RWPE1 (cell line): ENCODE measurements at places on chromosomes 5 and 9.

DNA sequence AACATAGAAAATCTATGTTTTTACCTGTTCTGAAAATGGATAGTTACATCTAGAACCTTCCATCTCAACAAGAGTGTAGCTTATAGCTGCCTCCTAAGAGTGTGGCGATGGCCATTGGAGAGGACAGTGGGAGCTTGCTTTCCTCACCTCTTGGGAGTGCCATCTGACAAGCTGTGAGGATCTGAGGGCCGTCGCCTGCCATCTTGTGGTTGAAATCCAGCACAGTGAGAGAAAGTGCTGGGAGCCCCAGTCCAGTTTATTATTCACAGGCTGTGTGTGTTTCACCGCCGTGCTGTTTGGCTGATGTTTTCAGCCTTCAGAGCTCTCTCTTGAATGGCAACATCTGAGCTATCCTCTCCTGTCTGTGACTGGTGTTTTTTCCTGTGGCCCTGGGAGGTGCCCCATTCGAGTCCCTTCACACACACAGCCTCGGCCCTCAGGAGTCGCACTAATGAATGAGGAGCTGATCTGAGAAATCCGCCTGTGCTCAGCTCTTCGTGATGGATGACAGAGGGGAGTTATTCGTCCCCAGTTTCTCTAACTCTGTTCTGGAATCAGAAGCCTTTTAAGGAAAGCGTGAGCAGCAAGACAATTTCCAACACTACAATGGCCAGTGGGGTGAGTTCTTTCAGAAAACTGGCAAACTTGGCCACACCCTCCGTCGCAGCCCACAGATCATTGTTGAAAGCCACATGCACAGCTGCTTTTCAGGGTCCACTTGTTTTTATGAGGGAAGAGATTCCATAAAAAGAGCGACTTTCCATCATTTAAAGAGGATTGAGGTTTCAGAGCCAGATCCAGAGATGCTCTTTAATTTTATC is 170.3 kb downstream of the PDZD2 start:
- DNase-seq: peak; percentile 82

DNA sequence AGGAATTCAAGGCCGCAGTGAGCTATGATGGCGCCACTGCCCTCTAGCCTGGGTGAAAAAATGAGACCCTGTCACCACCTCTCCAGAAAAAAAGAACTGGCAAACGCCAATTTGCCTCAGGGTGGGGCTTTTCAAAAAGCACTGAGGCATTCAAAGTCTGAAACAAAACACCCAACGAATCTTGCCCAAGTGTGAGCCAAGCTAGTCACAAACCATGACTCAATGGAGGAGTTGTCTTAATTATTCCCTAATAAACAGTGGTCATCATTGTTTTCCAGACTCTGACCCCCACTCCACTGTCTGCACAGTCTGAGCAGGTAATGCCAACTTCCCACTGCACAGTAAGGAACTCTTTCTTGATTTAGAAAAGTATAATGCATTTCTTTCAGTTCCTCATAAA is 16.8 kb downstream of the FRMD3 start:
- no peak for DNase-seq

GRCh38 chr9:14849851-14850250 is 60.4 kb downstream of the FREM1 start:
- no peak for DNase-seq

DNA sequence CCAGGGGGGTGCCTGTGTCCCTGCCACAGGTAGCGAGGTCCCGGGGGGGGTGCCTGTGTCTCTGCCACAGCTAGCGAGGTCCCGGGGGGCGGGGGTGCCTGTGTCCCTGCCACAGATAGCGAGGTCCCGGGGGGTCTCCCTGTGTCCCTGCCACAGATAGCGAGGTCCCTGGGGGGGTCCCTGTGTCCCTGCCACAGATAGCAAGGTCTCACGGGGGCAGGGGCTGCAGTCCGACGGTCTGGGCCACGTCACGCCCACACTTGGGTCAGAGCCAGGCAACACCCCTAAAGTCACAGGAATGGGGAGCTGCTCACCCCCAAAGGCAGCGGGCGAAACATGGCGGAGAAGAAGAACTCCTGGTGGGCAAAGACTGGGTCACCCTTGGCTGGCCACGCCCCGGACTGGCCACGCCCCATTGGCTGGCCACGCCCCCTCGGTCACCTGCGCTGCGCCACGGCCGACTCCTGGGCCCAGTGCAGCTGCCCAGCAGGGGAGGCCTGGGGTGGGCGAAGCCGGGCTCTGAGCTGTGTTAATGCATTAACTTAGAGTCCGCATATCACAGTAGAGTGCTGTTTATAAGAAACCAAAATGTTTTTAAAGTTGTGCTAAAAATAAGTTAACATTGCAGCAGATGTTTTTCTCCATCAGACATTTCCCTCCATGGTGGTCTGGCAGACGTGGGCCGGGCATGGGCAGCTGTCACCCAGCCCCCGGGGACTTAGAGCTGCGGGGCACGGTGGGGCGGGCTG is 7.0 kb downstream of the NOXA1 start:
- DNase-seq: no peak

DNA sequence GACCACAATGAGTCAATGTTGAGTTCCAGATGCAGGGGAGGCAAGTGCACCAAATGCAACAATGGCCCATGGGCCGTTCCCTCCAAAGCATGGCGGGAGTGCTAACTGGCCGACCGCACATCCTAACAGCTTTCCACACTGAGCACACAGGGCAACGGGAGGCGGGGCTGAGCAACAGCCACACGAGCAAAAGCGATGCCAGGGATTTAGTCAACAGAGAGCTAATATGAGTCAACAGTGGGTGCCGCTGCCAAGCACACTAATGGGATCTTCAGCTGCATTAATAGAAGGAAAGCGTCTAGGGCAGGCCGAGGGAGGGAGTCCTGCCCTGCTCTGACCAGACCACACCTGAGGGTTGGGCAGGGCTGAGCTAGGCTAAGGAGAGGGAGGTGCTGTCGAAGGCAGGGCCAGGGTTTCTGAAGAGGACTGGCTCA is 4.6 kb downstream of the EPB41L4B start:
- DNase-seq: peak; percentile 98

GRCh38 chr9:23841304-23841703 is 15.3 kb upstream of the ELAVL2 start:
- DNase-seq: no peak

GRCh38 chr5:97936231-97936630 is 753.2 kb upstream of the RIOK2 start:
- no peak for DNase-seq

- peak; percentile 82 for DNase-seq
Measured at GRCh38 chr9:115220319-115221005, 102.5 kb upstream of the TNC start.

DNA sequence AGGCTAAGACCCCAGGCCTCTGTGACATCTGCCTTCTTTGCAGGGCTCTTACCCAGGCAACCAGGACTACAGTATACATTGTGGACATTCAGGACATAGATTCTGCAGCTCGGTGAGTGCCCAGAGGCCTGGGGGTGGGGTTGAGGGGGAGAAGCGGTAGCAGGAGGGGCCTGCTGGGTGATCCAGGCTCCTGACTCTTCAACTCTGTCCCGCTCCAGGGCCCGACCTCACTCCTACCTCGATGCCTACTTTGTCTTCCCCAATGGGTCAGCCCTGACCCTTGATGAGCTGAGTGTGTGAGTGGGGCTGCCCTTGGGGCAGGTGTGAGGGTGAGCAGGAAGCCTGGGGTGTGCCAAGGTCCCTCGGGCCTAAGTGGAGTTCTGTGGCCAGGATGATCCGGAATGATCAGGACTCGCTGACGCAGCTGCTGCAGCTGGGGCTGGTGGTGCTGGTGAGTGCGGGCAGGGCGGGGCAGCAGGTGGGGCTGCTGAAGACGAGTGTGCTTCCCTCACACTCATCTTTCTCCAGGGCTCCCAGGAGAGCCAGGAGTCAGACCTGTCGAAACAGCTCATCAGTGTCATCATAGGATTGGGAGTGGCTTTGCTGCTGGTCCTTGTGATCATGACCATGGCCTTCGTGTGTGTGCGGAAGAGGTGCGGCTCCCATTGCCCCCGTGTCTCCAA is 19.8 kb downstream of the GPRIN1 start:
- DNase-seq: peak; percentile 54

- no peak for DNase-seq
Measured at GRCh38 chr5:143641549-143642355, 170.2 kb upstream of the HMHB1 start.

GRCh38 chr5:57569601-57570000 is 87.0 kb upstream of the ACTBL2 start:
- DNase-seq: no peak

DNA sequence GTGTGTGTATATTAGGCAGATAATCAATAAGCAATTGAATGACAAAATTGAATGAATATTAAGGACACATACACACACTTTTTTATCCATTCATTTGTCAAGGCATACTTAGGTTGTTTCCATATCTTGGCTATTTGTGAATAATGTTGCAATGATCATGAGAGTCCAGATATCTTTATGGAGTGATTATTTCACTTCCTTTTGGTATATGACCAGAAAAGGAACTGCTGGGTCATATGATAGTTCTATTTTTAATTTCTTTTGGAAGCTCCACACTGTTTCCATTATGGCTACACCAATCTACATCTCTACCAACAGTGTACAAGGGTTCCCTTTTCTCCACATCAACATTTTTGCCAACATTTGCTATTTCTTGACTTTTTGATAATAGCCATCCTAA is 137.7 kb upstream of the PAPPA start:
- DNase-seq: no peak

GRCh38 chr5:150578781-150579461 is 61.5 kb upstream of the SYNPO start:
- DNase-seq: no peak

- no peak for DNase-seq
Measured at GRCh38 chr9:17081814-17082213, 53.0 kb upstream of the CNTLN start.

GRCh38 chr5:147517383-147517782 is 7.5 kb upstream of the DPYSL3 start:
- no peak for DNase-seq

DNA sequence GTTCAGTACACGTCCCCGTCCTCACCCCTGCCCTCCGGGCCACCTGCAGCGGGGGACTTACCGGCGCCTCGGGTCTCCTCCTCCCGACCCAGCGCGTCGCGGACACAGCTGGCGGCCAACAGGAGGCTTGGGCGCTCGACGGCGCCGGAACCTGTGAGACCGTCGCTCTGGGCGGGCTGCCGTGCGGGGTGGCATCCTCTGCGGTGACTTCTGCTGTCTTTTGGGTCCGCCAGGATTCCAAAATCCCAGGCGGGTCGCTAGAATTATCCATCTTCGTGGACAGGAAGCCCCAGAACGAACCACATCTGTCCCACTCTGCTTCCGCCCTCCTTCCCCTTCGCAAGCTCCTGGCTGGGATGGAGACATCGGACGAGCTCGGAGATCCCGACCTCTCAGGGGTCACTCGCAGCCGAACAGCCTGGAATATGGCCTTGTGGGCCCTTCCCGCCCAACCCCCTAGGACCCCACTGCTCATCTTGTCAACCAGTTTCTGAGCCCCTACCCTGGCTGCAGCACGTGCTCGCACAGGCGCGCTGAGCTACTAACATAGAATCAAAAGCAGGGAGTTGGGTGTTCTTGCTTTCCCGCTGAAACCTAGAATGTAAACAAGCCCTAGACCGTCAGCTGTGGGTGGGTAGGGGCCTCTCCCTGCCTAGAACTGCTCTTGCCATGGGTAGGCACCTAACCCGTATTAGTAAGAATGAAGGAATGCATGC is 947 bp upstream of the MARCHF3 start:
- DNase-seq: no peak

- DNase-seq: no peak
Measured at GRCh38 chr9:36292641-36293040, 34.4 kb upstream of the GNE start.

DNA sequence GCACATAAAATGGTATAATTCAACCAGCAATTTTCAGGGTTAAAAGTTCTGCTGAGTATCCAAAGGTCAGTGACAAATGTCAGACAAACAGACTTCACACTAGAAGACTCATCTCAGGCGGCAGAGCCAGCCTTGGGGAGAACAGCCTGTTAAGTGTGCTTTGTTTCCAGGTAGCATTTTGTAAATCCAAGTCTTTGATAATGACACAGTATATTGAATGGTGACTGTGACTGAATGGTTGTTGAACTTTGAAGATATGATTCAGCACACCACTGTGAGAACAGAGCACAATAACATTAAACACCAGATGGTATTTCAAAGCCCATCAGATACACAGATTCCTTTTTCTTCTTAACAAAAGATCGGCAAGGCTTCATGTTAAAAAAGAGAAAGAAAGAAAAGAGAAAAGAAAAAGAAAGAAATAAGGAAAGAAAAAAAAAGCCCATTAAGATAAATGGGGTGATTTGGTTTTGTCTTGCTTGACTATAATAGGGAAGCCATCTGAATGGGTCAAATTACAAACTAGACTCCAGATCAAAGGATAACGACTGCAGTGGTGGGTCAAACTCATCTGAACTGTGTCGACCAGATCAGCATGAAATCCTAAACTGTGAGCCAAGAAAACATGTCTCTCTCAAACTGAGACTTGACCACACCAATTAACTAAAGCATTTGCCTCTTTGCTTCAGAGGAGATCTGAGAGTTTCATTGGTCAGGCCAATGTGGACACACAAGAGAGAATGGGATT is 313.0 kb upstream of the ZNF608 start:
- no peak for DNase-seq

- DNase-seq: no peak
Measured at GRCh38 chr9:134945509-134946275, 28.0 kb upstream of the FCN1 start.

DNA sequence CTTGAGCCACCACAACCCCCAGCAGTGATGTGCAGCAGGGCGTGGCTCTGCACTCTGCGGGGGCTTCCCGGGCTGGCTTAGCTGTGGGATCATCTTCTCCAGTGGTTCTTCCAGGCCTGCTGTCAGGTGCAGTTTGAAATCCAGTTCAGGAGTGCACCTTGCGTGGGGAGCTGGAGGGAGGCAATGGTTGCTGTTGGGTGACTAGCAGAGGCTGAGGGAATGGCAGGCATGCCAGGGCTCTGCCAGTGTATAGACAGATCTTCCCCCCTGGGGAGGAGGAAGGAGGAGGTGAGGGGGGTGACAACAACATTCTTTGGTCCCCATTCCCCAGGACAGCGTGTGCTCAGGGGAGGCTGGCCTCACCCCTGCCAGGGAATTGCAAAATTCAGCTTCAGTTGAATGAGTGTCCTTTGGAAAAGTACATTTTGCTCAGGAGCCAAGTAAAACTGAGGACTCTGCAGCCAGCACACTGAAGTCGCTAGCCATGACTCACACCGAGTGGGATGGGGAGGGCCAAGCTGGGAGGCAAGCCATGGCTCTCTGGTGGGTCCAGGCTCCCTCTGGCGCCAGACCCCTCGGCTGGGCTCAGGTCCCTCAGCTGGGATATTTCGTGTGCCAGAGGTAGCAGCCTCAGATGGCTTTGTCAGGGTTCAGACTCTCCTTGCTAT is 35.0 kb downstream of the ERGIC1 start:
- DNase-seq: peak; percentile 75

DNA sequence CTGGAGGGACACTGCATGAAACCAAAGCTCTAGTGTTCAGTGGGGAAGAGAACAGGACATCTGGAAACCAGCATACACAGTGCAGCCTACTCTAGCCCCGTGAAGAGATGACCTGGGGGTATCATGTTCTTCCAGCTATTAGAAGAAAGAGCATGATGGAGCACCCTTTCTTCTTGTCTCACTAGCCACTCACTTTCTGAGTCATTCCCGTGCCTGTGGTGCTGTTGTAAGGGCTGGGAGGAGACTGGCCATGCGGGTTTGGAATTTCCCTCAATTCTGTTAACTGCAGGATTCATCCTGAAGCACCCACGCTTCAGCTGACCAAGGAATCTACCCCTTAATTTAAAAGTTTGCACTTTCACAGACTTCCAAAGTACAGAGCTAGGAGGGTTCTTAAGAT is 137.0 kb downstream of the COL23A1 start:
- peak; percentile 67 for DNase-seq

- DNase-seq: peak; percentile 49
Measured at GRCh38 chr5:43771611-43772031, 168.6 kb downstream of the NNT start.
